Forelimb muscle (tissue), 1 donor: ENCODE measurements at places on chromosomes 13 and 19. TPM values are rescaled to one million over a fixed set of nuclear protein-coding genes. Genes with fewer than 3 reads are reported as not detected.

- no peak for DNase-seq
Observed at GRCh38 chr19:46693760-46694159, 23.2 kb downstream of the PRKD2 start.

FLT1 gene
- polyA plus RNA-seq = 14.4 TPM

DNA sequence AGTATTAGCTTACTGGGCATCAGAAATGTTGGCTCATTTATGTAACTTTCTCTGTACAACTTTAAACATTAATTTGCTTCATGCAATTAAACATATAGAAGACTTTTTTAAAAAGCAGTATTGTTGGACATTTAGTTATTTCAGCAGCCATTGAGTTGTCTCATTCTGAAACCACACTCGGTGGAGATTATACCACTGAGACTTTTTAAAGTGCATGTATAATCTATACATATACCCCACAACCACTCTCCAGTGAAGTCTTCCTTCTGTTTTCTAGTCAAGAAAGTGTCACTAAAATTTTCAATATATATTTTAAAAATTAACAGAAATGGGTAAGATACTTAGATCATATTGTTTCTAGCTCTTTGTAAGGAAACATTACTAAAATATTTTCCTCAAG lies 15.5 kb downstream of the SETDB2 start:
- no peak for DNase-seq

TEX101 gene
- not detected for polyA plus RNA-seq

HIF3A gene
- 330 TPM for polyA plus RNA-seq

- no peak for DNase-seq
Observed at GRCh38 chr19:46665072-46665471, 4.1 kb upstream of the DACT3 start.

SYT5 gene
- polyA plus RNA-seq = not detected

- DNase-seq = no peak
Observed at GRCh38 chr13:98781470-98781869, 29.0 kb upstream of the SLC15A1 start.

COX7A1 gene
- polyA plus RNA-seq = 219 TPM

GRCh38 chr19:29484876-29485275 lies 40.9 kb upstream of the VSTM2B start:
- no peak for DNase-seq

GRCh38 chr13:40094056-40094455 lies 438.6 kb downstream of the COG6 start:
- no peak for DNase-seq

GRCh38 chr19:48006762-48007161 lies 12.3 kb downstream of the ELSPBP1 start:
- no peak for DNase-seq

NLRP4 gene
- not detected for polyA plus RNA-seq

SYNE4 gene
- polyA plus RNA-seq = 0.59 TPM

DNA sequence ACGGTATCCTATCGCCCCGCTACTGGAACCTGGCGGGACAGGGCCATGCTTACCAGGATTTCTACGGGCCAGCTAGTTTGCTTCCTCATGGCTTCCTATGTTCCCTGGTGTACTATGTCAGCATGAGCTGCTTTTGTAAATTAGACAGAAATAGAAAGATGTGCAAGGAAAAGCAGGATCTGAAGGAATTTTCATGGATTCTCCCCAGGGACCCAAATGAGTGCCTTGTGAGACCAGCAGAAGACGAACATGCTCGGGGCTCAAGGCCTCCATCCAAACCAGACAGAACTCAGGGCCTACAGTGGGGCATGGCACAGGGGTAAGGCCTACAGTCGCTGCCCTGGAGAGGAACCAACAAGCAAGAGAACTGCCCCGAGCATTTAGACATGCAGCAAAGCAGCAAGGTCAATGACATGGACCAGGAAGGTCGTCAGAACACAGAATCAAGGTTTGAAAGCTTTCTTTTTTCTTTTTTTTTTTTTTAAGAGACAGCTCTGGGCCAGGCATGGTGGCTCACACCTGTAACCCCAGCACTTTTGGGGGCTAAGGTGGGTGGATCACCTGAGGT lies 17.3 kb downstream of the EPS15L1 start:
- DNase-seq = no peak

DNA sequence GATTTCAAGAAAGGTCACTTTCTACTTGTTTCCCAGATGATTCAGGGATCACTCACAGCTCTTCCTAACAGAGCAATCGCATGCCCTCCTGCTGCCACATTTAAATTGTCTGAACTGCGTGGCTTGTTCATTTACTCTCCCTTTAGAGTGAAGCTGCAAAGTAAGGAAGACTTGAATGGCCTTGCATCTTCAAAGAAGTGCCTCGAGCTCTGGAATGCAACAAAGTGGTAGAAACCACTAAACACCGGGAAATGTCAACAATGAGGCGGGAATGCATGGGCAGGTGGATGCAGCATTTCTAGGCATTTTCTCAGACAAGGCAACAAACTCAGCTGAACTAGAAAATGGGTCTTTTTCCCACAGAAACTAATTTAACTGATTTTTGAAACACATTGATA lies 10.3 kb upstream of the DACH1 start:
- DNase-seq = no peak

- DNase-seq = no peak
Observed at GRCh38 chr13:85347251-85347650, 452.0 kb downstream of the SLITRK6 start.

R3HDM4 gene
- 27.5 TPM for polyA plus RNA-seq

- DNase-seq = no peak
Observed at GRCh38 chr19:48970923-48971395, 5.8 kb downstream of the FTL start.

DNA sequence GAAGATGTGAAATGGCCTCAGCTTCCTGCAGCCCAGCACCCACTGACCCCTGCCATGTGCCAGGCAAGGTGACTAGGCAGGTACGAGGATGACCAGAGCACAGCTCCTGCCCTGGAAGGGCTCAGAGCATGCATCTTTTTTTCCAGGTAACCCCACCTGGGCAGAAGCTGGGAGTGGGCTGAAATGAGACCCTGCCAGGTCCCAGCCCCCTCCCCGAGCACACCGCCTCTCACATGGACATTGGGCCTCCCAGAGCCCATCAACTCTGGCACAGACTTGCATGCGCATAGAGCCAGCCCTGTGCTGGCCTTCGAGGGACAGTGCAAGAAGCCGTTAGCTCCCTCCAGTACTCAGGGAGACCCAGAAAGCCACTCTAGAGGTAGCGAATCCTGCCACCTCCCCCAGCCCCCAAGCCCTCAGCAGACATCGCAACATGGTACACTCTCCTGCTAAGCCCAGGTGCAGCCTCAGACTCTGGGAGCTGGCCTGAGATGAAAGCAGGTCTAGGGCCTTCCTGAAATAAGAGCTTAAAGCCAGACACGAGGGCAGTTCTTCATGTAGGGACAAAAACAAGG lies 8.9 kb upstream of the VSTM2B start:
- DNase-seq = no peak

- no peak for DNase-seq
Observed at GRCh38 chr19:41698746-41699230, 9.6 kb upstream of the CEACAM5 start.

KLK4 gene
- not detected for polyA plus RNA-seq

DNA sequence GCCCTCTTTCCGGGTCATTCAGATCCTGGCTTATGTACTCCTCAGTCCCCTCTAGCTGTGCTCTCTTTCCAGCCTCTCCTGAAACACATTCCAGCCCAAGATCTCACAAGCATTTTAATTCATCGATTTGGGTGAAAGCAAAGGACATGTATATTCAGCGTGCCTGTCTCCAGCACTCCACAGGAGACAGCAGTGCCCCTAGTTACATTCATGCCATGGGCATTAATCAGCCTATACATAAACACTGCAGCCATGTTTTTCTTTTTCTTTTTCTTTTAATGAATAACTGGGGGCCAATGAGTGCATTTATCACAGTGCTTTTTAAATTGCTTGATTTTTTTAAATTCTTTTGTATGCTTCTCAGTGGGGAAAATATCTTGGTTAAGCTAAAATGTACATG lies 199.1 kb downstream of the DCT start:
- DNase-seq = no peak

GRCh38 chr13:27034678-27035111 lies 136.9 kb downstream of the USP12 start:
- DNase-seq = no peak

DNA sequence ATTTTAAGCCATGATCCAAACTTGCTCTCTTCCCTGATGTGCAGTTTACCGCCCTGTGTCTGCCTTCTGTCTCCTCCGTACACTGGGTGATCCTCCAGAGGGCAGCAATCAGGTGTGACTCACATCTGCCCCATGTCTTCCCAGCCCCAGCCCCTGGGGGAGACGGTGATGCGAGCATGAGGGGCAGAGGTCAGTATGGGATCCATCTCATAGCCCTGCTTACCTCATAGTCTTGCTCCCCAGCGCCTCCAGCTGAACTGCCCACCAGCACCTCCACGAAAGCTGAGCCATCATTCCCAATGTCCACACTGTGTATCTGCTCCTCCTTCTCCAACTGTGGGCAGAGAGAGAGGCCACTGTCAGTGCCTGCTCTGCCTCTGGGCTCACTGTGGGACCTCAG lies 14.6 kb downstream of the XRCC1 start:
- DNase-seq = no peak

DNA sequence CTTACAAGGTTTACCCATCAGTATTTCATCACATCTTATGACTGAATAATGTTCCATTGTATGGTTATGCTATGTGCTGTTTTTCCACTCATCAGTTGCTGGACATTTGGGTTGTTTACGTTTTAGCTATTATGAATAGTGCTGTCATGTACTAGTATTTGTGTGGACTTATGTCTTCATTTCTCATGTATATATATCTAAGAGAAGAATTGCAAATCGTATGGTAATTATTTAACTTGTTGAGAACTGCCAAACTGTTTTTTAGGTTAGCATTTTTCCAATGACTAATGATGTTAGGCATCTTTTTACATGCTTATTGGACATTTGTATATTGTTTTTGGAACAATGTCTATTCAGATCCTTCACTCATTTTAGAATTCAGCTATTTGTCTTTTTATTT lies 368.3 kb downstream of the LMO7 start:
- no peak for DNase-seq

- no peak for DNase-seq
Observed at GRCh38 chr13:110506859-110507566, 54.5 kb downstream of the RAB20 start.

KLC3 gene
- polyA plus RNA-seq = 0.20 TPM

DNA sequence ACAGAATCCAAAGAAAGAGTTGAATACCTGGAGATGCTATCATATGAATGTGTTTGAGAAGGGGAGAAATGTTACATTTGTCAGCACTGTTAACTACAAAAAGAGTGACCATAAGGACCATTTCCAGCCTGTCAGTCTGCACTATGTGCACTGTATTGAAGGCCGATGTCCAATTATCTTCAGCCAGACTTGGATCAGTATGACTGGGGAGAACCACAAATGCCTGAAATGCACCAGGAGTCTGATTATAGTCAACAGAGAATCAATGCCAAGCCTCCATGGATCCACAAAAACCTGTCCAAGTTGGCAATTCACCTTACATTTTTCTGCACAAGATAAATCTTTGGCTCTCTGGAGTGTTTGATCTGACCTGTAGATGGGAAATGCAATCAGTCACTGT lies 697.5 kb upstream of the SGCG start:
- DNase-seq = no peak

ZNF844 gene
- 10.0 TPM for polyA plus RNA-seq

PLEKHG2 gene
- 43.0 TPM for polyA plus RNA-seq

- DNase-seq = no peak
Observed at GRCh38 chr13:23458989-23459388, 25.5 kb upstream of the SACS start.

PABPC3 gene
- polyA plus RNA-seq = 0.25 TPM

GRCh38 chr19:15640294-15640903 lies at the start of gene CYP4F3:
TSS of gene CYP4F3 (plus strand) at chr19:15640897. CDS start at chr19:15641416, 519 bp downstream.
- no peak for DNase-seq

MIA gene
- polyA plus RNA-seq = 1.6 TPM

- DNase-seq = no peak
Observed at GRCh38 chr13:102400675-102401145, 1.1 kb downstream of the FGF14 start.

DNA sequence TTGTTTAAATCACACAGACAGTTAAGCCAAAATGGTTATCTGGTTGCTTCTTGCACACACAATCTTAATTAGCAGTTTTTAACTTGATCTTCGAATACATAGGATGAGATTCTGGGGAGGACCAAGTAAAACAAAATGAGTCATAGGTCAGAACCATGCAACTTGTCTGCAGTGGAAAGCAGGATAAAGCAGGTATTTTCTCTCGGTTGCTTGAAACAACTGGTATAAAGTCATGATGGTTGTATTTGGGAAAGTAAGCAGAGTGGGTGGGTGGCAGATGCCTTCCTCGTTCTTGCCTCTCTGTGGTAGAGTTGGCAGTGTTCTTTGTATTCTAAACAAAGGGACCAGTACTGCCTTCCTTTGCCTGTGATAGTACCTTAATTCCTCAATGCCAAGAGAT lies 167.0 kb downstream of the COG6 start:
- no peak for DNase-seq

- no peak for DNase-seq
Observed at GRCh38 chr19:4012975-4013634, 5.6 kb downstream of the PIAS4 start.

DNA sequence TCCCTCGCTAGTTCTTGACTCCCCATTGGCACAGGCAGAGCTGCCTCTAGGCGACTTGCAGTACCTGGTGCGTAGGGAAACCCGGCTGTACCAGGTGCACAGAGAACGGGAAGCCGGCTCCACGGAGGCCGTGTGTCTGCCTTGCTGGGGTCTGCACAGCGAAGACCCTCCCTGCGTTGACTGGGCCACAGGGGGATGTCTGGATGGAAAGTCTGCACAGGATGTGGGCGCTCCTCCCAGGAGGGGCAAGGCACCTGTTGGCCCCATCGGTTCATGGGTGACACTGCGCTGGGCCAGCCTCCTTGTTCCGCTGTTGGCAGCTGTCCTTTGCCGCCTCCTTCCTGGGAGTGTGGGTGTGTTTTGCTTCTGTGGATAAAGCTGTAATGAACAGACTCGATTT lies 138.3 kb downstream of the TEX29 start:
- no peak for DNase-seq

MED4 gene
- polyA plus RNA-seq = 52.3 TPM

DNA sequence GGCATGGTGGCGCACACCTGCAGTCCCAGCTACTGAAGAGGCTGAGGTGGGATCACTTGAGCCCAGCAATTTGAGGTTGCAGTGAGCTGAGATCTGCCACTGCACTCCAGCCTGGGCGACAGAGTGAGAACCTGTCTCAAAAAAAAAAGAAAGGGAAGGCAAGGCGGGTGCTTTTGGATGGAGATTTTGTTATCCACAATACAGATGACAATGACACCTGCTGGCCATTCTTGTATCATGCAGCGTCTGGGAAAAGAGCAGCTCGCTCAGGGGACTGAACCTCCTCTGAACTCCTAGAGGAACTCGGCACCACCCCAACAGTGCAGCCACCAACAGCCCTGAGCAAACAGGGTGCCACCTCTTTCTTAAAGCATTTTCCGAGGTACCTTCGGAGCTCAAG lies 22.8 kb downstream of the HAUS8 start:
- DNase-seq = peak; percentile 35

- DNase-seq = peak; percentile 44
Observed at GRCh38 chr13:112968910-112969691, at the start of gene MCF2L. TSS of gene MCF2L (plus strand) at chr13:112969214. CDS start at chr13:112969380, 166 bp downstream.

FFAR3 gene
- polyA plus RNA-seq = 0.08 TPM

FGF22 gene
- 0.20 TPM for polyA plus RNA-seq

CLDND2 gene
- 1.1 TPM for polyA plus RNA-seq
